ENCODE measurements at places on chromosomes 7 and 10.

DNA sequence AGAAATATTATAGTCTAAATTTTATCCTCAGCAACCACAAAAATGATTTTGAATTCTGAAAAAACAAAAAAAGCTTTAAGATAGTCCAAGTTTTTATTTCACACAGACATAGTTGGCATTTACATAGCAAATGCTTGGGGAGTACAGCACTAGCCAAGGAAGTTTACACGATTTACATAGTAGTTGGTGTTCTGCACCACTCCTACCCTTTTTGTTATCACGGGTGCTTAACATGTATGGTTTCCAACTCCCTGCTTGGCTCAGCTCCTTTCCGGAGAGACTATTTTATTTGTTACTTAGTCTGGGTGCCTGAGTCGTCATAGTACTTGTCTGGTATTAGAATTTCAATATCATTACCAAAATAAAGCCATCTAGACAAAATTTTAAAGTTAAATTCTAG, 8.8 kb upstream of the GHRHR start:
- DNase-seq, result no peak

DNA sequence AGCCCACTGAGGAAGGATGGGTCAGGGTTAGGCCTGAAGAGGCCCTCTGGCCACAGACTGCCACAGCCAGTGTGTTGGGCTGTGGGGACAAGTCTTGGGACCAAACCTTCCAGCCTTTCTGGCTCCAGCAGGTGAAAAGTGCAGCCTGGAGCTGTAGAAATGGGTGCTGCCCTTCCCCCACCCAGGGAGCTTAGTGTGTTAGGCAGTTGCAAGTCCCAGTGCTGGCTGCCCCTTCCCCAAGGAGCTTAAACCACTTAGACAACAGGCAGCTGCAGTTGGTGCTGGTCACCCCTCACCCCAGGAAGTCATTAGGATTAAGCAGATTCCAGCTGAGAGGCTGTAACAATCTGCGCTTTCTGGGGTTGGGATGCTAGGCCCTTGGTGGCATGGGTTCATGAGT, 563.3 kb downstream of the NRG3 start:
- no peak for DNase-seq

DNA sequence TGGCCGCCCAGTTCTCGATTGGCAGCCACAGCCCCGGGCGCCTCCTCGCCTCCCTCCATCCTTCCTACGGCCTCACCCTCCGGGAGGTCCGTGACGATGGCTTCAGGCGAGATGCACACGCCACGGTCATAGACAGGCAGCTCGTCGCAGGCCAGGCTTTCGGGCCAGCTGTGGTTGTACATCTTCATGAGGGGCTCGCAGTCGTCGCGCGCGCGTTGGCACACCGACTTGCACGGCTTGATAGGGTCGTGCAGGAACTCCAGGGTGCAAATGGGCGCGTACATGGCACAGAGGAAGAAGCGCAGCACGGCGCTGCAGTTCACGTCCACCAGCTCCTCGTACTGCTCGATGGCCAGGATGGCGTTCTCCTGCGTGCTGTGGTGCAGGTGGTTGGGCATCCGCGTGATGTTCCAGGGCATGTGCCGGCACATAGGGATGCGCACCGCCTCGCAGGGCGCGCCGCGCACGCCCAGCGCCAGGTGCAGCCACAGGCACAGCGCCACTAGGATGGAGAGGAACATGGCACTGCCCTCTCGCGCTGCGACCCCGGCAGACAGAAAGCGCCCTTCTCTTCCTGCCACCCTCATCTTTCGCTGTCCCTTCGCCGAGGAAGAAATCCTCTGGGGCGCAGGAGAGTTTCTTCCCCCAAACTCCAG, 472 bp downstream of the SFRP4 start:
- no peak for DNase-seq

- DNase-seq, result no peak
Measured at GRCh38 chr10:69696073-69696731, 66.2 kb downstream of the FAM241B start.

DNA sequence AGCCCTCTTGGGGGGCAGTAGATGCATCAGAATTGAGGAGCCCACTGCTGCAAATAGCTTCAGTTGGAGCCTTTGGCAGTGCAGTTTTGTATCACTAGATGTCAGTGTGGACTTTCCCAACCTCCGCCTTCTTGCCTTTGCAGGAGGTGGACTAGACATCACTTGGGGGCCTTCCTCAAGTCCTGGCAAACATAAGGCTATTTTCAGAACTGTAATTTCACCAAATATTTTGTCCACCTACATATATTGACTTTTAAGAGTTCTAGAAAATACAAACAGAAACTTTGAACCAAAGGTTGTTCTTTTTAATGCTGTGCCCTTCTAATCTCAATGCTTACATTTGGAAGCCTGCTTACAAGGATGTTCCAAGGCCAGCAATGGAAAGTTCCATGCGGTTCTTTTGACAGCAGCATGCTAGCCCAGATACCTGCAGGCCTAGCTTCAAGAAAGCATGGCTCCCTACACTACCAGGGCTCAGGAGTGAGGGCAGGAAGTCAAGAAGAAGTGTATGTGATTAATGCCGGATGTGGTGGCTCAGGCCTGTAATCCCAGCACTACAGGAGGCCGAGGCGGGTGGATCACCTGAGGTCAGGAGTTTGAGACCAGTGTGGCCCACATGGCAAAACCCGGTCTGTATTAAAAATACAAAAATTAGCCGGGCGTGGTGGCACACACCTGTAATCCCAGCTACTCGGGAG, 8.0 kb upstream of the ZNRF2 start:
- DNase-seq, result peak; percentile 12

GRCh38 chr7:74178632-74179031, 4.5 kb downstream of the EIF4H start:
- DNase-seq, result no peak

DNA sequence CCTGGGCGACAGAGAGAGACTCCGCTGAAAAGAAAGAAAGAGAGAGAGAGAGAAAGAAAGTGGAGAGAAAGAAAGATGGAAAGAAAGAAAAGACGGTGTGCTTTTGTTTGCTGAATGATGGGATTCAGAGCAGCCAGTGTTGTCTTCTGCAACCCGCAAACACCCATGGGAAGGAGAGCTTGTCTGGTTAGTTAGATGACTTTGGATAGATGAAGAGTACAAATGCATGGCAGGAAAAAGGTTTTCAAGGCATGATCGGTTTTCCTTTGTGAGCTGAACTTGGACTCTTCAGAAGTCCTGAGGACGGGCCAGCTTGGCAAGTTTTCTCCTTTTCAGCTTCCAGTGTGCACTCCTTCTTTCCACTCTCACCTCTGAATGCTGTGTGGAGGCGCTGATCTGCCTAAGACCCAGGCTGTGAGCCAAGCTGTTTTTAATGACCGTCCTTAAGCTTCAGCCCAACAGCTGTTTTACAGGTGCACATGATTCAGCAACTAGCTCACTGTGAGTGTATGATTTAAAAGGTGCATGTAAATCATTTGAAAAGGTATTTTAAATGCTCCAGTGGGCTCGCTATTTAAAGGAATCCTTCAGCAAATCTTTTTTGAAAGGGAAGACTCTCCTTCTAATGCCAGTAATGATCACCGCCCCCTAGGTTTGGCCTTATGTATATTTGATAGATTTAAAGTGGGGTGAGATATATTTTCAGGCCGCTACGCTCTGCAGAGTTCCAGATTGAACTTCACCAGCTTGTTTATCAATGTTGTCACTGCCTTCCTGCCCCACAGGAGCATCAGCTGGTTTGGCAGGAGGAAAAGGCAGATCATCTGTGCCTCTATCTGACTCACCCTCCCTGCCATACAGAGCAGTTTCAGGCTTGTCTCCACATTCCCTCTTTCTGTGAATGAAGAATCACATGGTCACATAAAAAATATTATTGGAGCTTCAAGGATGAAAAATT, 115.0 kb downstream of the PLXDC2 start:
- DNase-seq, result no peak

DNA sequence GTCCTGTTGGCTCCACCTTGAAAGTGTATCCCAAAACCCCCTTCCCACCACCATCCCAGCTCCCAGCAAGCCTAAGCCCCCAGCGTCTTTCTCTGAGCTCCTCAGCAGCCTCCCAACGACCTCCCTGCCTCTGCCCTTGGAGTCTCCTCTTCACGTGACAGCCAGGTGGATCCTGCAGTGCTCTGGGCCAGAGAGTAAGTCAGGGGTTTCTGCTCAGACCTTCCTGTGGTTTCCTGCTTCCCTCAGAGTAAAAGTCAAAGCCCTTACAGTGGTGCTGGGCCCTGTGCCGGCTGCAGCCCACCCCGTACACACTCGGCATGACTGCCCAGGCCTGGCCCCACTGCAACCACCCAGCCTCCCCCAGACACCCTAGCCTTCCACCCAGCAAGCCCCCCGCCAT, 51.9 kb downstream of the OAT start:
- DNase-seq, result no peak

- no peak for DNase-seq
Measured at GRCh38 chr7:157949711-157950110, 612.9 kb downstream of the DNAJB6 start.

- no peak for DNase-seq
Measured at GRCh38 chr7:19390795-19391194, 245.6 kb upstream of the FERD3L start.

DNA sequence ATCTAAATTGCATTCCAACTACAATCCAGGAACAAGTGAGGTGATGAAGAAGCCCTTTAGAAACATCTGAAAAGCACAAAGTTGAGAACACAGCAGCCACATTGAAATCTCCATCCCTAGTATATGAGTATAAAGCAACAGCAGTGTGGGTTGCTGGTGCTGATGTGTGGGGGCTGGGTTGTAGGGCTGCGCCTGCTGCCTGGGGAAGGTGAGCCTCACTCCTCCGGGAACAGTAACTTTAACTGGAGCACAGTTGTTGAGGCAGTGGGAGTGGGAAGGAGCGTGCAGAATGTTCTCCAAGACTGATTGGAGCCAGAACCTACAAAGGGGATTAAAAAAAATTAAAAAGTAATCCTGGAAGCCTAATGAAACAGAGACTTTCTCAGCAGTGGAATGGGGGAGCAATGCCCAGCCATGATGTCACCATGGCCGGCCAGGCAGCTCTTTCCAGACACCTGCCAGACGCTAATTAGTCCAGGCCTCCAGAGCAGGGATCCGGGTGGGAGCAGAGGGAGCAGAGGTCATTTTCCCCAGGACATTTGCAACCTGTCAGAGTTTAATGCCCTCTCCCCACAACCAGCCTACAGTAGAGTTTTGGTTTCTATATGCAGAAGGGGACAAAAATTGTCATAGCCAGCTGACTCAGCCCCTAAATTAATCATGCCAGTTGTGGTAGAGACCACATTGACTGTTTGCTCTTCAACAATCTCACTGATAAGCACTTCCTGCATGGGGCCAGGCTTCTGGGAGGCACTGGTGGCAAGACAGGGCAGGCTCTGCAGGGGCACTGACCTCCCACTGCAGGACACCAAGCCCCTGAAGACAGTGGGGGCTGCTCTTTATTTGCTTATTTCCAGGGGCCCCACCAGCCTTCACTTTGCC, 133.0 kb upstream of the ZNF32 start:
- DNase-seq, result no peak

DNA sequence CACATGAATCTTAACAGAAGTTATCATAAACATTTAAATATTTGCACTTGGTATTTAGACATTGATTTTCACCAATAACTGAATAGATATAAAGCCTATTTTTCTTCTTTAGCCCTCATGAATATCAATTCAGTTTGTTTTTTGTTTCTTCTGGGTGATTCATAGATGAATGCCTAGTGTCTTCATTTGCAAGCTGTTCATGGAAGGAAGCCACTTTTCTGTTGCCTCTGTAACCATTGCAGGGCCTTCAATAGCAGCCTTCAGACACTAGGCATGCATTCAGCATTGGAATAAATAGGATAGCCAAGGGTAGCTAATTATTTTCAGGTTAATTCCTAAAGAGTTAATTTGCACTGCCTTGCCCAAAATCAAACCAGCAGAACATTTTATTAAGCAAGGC, 375.3 kb downstream of the DPP6 start:
- DNase-seq, result no peak

GRCh38 chr7:130492523-130493274, 814 bp downstream of the MEST start:
- DNase-seq, result no peak

DNA sequence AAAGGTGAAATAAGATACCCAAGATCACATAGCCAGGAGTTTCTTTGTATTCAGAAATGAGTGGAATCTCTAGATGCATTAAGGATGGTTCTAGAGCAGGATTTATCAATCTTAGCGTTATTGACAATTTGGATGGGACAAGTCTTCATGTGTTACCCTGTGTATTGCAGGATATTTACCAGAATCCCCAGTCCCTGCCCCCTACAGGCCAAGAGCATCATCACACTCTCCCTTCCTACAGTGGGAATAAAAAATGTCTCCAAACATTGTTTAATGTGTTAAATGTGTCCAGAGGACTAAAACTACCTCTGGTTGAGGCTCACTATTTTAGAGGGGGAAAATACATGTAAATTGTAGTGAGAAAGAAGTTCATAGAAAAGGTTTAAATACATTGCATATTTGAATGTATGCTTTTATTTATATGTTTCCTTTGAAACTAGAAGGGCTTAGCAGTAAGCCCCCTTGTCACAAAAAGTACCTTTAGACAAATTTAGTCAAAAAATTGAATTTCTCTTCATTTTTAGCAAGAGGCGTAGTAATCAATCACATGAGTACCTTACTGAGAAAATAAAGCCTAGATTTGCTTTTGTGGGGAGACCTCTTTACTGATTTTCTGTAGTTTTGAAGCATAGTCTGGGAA, 141.2 kb downstream of the MLLT10 start:
- no peak for DNase-seq

- DNase-seq, result no peak
Measured at GRCh38 chr7:156147104-156147503, 334.8 kb upstream of the SHH start.

GRCh38 chr10:67603086-67603485, 92.9 kb downstream of the CTNNA3 start:
- DNase-seq, result no peak

- DNase-seq, result no peak
Measured at GRCh38 chr10:86690657-86691084, 22.4 kb downstream of the LDB3 start.

GRCh38 chr10:299512-299911, 164.3 kb downstream of the ZMYND11 start:
- no peak for DNase-seq

DNA sequence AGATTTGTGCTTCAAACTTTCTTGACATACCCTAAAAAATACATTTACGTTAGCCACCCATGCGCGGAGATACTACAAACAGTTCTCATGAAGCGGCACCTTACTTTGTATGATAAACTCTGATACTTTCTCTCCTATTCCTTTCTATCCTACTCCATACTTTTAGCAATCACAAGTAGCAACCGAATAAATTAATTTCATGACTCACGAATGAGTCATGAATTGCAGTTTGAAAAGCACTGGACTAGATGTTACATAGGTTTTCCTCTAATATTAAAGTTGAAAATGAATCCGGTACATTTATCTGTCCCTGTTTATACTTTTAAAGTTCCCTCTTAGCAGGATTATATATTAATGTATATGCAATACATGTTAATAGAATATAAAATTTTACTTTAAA, 67.6 kb downstream of the CUBN start:
- no peak for DNase-seq

DNA sequence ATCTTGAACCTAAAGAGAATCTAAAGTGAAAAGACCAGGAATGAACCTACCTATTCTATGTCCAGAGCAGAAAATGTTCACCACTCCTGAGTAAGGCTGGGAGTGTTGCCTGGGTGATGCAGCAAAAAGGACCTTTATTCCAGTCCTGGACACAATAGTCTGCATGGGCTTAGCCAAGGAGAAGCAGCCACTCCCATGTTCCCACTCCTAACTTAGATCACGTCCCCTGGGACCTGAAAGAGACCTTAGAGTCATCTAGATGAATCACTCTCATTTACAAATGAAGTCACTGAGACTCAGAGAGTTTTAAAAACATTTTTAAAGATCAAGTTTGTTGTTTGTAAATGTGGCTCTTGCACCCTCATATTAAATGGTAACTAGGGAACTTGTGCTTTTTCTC, 763.4 kb downstream of the KCNMA1 start:
- DNase-seq, result no peak

All from NCI-H1092 (cell line).